ENCODE measurements at places on chromosomes 2 and 18. TPM values are rescaled to one million over a fixed set of nuclear protein-coding genes. Genes with fewer than 3 reads are reported as not detected.

The FEZ2 gene
- 44.0 TPM for total RNA-seq

The CD8B gene
- 1.00 TPM for total RNA-seq

The ACMSD gene
- total RNA-seq: 6.5 TPM

The CKAP2L gene
- 4.3 TPM for total RNA-seq

The MYO1B gene
- 91.6 TPM for total RNA-seq

The ALPI gene
- 3.9 TPM for total RNA-seq

The ACKR3 gene
- total RNA-seq: 47.1 TPM

The CLEC4F gene
- not detected for total RNA-seq

The HOXD1 gene
- total RNA-seq: not detected

The IL1R2 gene
- 1.3 TPM for total RNA-seq

The CDH20 gene
- 3.6 TPM for total RNA-seq

The SATB2 gene
- total RNA-seq: 7.7 TPM

The MRPL44 gene
- total RNA-seq: 49.5 TPM

The SPP2 gene
- total RNA-seq: 78.5 TPM

The ARHGAP15 gene
- 0.17 TPM for total RNA-seq

The DPP10 gene
- 15.7 TPM for total RNA-seq

The RAX gene
- total RNA-seq: not detected

The UGT1A5 gene
- not detected for total RNA-seq

The KCNF1 gene
- total RNA-seq: 0.67 TPM
